ENCODE measurements at places on chromosomes 4 and X.

DNA sequence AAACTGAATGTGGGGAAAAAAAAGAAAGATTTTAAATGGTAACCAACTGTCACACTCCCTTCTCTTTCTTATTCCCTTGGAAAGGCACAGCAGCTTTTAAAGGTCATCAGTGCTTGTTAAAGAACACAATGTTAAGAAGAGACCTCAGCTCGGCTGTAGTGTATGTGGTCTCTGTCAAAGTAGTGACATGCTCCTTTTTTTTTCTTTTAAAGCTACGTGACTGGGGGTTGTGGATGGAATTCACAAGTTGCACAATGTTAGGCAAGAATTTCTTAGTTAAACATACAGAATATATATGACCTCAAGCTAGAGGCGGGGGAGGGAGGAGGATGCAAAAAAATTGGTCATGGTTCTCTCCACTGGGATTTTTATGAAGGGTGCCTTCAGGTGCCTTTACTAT lies 45.6 kb downstream of the OCRL start:
- DNase-seq, result peak; percentile 43

DNA sequence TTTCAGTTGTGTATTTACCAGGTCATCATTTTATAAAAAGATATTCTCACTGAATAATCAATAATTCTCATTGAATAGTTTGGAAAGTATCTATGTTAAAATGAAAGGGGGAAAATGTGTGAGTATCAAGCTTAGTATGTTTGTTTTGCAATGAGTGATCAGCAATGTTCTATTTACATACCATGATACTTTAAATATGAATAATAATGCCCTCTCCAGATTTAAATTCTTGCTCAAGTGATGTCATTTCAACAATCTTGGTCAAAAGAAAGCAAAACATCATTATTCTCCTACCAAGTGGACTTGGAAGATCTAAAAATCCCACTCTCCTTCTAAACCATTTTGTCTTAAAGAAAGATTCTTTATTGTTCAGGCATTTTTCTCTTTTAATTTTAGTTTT lies 42.1 kb upstream of the ANKRD50 start:
- no peak for DNase-seq

- no peak for DNase-seq
Measured at GRCh38 chr4:63589796-63590195, 819.5 kb downstream of the TECRL start.

DNA sequence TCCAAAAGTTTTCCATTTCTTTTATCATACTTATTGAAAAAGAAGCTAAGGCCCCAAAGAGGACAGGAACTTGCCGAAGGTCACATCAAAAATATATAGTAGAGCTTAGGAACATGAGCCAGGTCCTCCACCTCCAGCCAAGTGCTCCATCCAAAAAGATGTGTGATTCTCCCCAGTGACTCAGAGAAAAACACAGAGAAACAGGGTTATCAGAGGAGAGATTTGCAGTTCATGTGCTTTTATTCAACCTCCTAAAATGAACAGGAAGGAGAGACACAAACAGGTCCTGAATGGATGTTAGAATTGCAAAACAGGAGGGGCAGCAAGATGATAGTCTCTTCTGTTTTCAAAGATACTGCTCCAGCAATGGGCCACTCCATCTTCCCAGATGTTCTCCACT lies 19.6 kb upstream of the FGF16 start:
- DNase-seq, result no peak

DNA sequence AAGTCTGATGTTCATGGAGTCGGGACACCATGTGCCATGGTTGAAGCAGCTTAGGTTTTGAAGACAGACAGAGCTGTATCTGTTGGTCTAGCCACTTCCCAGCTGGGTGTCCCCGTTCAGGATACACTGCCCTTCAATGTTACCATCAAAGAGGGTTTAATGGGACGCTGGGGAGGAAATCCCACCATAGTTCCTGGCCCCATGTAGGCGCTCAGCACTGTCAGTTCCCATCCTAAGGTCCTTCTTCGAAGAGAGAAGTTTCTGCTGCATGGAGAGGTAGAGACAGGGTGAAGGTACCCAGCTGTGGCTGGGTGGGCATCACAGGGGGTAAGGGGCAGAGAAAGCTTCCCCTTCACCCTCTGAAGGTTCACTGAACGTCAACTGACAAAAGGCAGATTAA lies 3.7 kb downstream of the MGST2 start:
- no peak for DNase-seq

GRCh38 chr4:52997132-52997416 lies 135.0 kb downstream of the RASL11B start:
- DNase-seq, result no peak

DNA sequence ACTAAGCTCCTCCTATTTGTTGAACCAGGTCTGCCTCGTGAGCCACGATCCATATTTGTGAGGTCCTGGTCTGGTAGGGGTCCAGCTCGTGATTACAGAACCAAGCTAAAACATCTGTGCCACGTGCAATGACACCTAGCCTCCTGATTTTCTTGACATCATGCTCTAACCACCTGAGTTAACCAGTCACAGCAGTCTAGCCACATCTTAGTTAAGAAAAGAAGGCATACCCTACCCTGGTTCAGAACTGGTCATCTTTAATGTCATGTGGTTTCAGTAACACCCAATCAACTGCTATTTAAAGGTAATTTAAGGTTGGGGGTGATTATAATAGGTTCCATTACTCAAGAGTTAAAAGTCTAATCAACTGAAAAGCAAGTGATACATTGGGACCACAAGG lies 28.4 kb downstream of the ARHGEF6 start:
- no peak for DNase-seq

- DNase-seq, result no peak
Measured at GRCh38 chrX:132751063-132751690, 207.3 kb downstream of the HS6ST2 start.

DNA sequence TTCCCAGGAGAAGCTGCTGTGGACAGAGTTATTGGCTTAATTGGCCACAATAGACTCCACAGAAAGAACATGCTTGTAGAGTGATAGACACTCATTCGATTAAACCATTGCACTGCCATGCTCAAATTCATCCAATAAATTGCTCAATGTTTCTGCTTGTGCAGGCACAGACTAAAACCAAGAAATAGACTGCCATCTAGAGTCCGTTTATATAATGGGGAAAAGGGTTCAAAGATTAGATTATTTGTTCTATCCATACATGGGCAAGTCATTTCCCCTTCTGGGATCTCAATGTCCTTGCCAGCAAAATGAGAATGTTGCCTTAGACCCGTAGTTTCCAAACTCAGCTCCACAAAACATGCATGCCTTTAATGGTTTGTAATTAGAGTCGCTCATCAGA lies 8.7 kb downstream of the SMIM10 start:
- DNase-seq, result peak; percentile 63

GRCh38 chr4:56744030-56744429 lies 62.9 kb upstream of the HOPX start:
- DNase-seq, result no peak

GRCh38 chrX:9447906-9448305 lies 17.0 kb upstream of the TBL1X start:
- no peak for DNase-seq

- no peak for DNase-seq
Measured at GRCh38 chr4:24328310-24328709, 256.0 kb downstream of the DHX15 start.

DNA sequence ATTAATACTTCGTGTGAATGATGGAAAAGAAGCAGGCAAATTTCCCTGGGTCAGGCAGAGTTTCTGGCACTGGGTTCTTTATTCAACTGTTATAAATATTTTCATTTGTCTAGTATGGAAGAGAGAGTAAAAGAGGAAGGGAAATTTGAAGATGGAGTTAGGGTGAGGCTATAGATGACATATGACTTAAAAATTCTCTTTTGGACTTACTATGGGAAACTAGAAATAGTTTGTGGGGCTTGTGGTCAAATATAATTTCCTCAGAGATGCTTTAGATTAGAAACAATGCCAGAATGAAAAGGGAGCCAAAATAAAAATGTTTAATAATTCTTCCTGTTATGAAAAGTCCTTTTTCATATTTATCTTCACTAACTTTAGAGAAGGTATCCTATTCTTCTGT lies 103.2 kb downstream of the GC start:
- DNase-seq, result no peak

DNA sequence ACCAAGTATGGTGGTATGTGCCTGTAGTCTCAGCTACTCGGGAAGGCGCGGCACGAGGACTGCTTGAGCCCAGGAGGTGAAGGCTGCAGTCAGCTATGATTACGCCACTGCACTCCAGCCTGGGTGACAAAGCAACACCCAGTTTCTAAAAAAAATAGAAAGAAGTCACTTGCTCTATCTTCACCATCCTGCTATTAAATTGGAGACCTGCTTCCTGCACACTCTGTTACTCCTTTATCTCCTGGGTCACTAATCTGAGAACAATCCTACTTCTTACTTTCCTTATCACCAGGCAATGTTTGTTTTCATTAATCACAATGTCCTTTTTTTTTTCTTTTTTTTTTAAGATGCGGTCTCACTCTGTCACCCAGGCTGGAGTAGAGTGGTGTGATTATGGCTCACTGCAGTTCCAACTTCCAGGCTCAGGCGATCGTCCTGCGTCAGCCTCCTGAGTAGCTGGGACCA lies 16.2 kb downstream of the PRKX start:
- no peak for DNase-seq

DNA sequence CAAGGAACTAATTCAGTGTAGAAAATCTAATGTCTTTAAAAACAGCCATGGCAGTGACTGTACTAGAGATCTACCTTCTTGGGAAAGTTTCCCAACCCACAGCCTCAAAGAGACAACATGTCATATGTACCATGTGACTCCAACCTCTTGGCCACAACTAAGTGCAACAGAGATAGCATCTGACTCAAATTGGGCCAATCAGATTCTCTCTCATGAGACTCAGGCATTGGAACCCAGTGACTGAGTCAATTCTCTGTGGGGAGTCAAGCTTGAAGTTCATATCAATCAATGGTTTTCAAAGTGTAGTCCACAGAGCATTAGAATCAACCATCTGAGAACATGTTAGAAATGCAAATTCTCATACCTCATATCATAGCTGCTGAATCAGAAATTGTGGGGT lies 123.3 kb downstream of the MBNL3 start:
- DNase-seq, result no peak

GRCh38 chr4:566508-567295 lies 9.4 kb downstream of the TMEM271 start:
- DNase-seq, result no peak

- no peak for DNase-seq
Measured at GRCh38 chr4:150679018-150679764, 97.2 kb downstream of the MAB21L2 start.

- no peak for DNase-seq
Measured at GRCh38 chr4:183431614-183432013, 12.8 kb upstream of the CDKN2AIP start.

DNA sequence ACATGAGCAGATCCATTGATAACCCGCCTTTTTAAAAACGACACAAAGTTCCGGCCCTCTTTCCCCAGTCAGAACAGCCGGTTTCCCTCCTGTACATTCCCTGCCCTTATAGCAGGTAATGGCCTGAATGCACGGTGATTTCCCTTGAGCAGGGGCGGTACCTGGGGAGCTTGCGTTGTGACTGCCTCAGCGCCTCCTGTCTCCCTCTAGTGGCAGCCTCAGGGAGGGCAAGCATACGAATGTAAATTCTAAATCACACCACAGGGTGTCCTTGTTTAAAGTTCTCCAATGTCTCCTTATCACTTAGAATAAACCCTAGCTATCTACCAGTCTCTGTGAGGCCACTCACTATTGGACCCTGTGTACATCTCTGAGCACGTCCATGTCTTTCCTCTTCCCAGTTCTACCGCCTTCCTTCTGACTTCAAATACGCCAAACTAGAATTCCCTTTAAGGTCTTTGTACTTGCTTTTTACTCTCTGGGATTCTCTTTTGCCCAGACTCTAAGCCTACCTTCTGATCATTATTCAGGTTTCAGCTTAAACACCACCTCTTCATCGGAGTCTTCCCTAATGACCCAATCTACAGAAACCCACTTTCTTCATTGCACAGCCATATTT lies 18.4 kb upstream of the LDB2 start:
- peak; percentile 35 for DNase-seq

DNA sequence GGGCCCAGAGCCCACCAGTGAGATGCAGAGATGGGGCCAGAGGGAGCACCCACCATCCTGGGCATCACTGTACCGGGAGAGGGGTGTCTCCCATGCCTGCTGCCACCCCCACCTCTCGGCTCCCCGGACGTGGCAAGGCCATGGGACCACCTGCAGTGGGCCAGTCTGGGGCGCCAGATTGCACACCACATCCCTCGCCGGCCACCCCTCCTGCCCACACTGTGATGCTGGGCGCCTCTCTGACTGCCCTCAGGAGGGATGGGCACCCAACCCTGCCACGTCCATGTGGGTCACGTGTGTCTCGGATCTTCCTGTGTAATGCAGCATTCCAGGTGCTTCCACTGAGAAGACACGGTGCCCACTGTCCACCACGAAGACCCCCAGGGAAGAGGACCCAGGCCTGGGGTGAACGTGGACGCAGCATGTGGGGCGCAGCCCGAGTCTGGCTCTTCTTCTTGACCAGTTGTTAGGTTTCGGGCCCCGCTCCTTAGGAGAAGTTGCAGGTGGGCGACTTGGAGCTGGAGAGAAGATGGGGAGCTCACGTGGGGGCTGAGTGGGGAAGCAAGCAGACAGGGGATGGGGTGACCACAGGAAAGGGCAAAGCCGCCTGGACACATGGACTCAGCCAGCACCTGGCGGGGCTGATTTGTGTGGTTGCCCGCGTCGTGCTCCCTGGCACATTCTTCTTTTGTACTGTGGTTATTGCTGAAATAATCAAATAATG lies 47.7 kb downstream of the ZFYVE28 start:
- no peak for DNase-seq

DNA sequence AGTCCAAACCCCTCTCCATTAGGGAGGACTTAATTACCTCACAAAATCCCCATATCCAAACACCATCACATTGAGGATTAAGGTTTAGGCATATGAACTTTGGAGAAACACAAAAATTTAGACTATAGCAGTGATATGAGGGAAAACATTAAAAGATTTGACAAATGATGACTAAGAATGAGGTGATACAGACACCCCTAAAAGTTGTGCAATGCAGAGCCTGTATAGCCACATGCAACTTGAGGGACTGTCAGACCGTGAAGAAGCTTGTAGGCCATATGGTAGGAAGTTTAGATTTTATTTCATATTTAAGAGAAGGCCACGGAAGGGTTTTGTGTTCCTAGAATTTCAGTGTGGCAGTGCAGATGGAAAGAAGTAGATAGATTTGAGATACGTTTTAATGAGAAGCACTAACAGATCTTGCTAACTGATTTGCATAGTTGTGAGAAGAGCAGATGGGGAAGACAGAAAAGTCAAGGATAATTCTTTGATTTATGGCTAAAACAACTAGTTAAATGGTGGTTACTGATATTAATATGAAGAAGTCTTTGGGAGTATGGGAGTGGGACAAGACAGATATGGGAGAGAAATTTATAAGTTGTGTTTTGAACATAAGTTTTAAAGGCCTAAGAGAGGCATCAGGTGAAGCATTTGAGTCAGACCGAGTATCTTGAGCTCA lies 5.5 kb upstream of the FIP1L1 start:
- peak; percentile 22 for DNase-seq

GRCh38 chrX:111103246-111103645 lies 7.3 kb downstream of the PAK3 start:
- DNase-seq, result no peak

Data from MV-4-11 (cell line).